B cell (primary cell): ENCODE measurements at places on chromosomes 5 and 9. TPM values are rescaled to one million over a fixed set of nuclear protein-coding genes. Genes with fewer than 3 reads are reported as not detected.

Gene PCDHGC4
- 0.09 and 0.14 TPM in 2 replicates for polyA plus RNA-seq

Gene PLGRKT
- polyA plus RNA-seq: 6.1 and 8.4 TPM in 2 replicates

Gene TAF11L5
- polyA plus RNA-seq: not detected in 2 replicates

Gene SH2D3C
- 67.6 and 85.5 TPM in 2 replicates for polyA plus RNA-seq

Gene SPATA31E1
- not detected in 2 replicates for polyA plus RNA-seq

Gene GRHPR
- 68.6 and 138 TPM in 2 replicates for polyA plus RNA-seq

Gene SKP2
- polyA plus RNA-seq: 20.5 and 27.1 TPM in 2 replicates

Gene ECM2
- 0.09 TPM in 1 of 2 replicates, not detected in the other for polyA plus RNA-seq

Gene RANBP3L
- polyA plus RNA-seq: not detected in 2 replicates

Gene SLC45A2
- polyA plus RNA-seq: not detected in 2 replicates

Gene TLX3
- not detected in 2 replicates for polyA plus RNA-seq

Gene ANKRD55
- 0.07 and 0.49 TPM in 2 replicates for polyA plus RNA-seq

Gene SLC34A3
- not detected in 2 replicates for polyA plus RNA-seq

Gene SLC36A2
- not detected in 2 replicates for polyA plus RNA-seq

Gene THBS4
- polyA plus RNA-seq: 0.43 and 0.49 TPM in 2 replicates

Gene ASPN
- not detected in 2 replicates for polyA plus RNA-seq

Gene TMEM141
- polyA plus RNA-seq: 32.4 and 60.8 TPM in 2 replicates

Gene SLCO4C1
- 0.27 and 0.36 TPM in 2 replicates for polyA plus RNA-seq

Gene SLC27A6
- not detected in 2 replicates for polyA plus RNA-seq

Gene ZNF879
- polyA plus RNA-seq: 1.9 and 2.4 TPM in 2 replicates

Gene RGS7BP
- polyA plus RNA-seq: not detected in 2 replicates

Gene SAXO1
- polyA plus RNA-seq: 0.01 TPM in 1 of 2 replicates, not detected in the other

Gene CRB2
- 1.1 and 1.4 TPM in 2 replicates for polyA plus RNA-seq

Gene PCDHGA10
- polyA plus RNA-seq: 0.06 and 0.10 TPM in 2 replicates

Gene FAT2
- not detected in 2 replicates for polyA plus RNA-seq

Gene NMUR2
- not detected in 2 replicates for polyA plus RNA-seq

Gene SLIT3
- not detected in 2 replicates for polyA plus RNA-seq

Gene TMEM174
- not detected in 2 replicates for polyA plus RNA-seq

Gene LMX1B
- not detected in 2 replicates for polyA plus RNA-seq

Gene DOCK2
- polyA plus RNA-seq: 105 and 112 TPM in 2 replicates

Gene PHF24
- polyA plus RNA-seq: not detected in 2 replicates

Gene SPINK1
- polyA plus RNA-seq: not detected in 2 replicates

Gene SYNPO
- 11.2 and 13.2 TPM in 2 replicates for polyA plus RNA-seq

Gene ADGRD2
- polyA plus RNA-seq: not detected in 2 replicates

Gene ADAMTS2
- polyA plus RNA-seq: not detected in 2 replicates

Gene SPINK7
- polyA plus RNA-seq: not detected in 2 replicates

Gene CTNND2
- not detected in 2 replicates for polyA plus RNA-seq

Gene DIPK1B
- 9.6 and 49.8 TPM in 2 replicates for polyA plus RNA-seq

Gene RMRP
- not detected in 2 replicates for polyA plus RNA-seq

Gene CFAP90
- polyA plus RNA-seq: not detected in 2 replicates

Gene FRRS1L
- not detected in 2 replicates for polyA plus RNA-seq

Gene FSTL4
- polyA plus RNA-seq: 0.31 and 0.40 TPM in 2 replicates

Gene PCDHGA4
- 0.09 and 0.13 TPM in 2 replicates for polyA plus RNA-seq

Gene MYMK
- polyA plus RNA-seq: not detected in 2 replicates

Gene DEPDC1B
- 0.04 TPM in 2 replicates for polyA plus RNA-seq

Gene CSNK1A1
- 45.9 and 54.3 TPM in 2 replicates for polyA plus RNA-seq

Gene ELAVL2
- not detected in 2 replicates for polyA plus RNA-seq

Gene CYSRT1
- polyA plus RNA-seq: 0.51 and 0.68 TPM in 2 replicates
